Forelimb muscle (tissue), 1 donor: ENCODE measurements at places on chromosomes 7 and 10.

DNA sequence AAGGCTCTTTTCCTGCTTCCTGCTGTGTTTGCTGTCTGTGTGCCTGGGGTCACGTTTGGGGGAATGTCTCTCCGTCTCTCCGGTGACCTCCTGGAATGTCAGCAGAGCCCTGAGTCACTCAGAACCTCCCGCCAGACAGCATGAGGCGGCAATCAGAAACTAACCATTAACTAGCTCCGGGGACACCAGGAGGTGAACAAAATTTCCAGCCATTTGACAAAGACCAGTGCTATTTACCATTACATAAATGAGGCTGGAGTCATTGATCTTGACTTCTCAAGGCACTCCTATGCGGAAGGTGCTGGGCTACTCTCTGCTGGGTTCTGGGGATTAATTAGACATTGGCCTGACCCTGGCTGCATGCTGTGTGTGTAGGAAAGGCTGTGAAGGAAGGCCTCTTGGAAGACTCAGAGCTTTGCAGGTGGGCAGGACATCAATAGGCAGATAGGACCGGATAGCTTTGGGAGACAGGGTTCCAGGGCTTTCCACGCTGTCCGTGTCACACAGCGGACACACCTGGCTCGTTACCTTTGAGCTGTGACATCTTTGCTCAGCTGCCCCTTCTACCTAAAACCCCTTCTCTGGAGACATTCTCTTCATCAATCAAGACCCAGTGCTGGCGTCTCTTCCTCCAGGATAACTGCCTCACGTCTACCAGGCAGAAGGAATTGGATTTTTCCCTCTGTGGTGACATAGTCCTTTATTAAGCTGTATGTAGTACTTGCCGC, 77.0 kb downstream of the PFKFB3 start:
- DNase-seq = no peak

DNA sequence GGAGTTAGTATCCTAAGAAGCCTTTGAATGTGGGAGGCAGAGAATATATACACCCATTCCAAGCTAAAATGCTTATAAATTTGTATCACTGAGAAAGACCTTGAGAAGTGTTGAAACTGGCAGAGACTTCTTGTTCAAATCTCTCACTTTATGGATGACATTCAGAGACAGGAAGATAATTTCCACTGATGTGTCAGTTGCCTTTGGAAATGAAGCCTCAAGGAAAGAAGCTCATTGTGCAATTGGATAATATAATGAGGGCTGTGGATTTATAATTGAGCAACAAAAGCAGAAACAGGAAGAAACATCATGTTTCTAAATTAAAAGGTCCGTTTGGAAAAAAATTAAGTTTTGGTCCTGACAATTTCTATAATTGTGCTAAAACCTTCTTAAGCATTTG, 789.9 kb upstream of the IGFBP3 start:
- no peak for DNase-seq

GRCh38 chr7:120725376-120726039, 132.4 kb downstream of the TSPAN12 start:
- DNase-seq = peak; percentile 29

GRCh38 chr7:82443036-82443546, 486 bp downstream of the CACNA2D1 start:
- no peak for DNase-seq

DNA sequence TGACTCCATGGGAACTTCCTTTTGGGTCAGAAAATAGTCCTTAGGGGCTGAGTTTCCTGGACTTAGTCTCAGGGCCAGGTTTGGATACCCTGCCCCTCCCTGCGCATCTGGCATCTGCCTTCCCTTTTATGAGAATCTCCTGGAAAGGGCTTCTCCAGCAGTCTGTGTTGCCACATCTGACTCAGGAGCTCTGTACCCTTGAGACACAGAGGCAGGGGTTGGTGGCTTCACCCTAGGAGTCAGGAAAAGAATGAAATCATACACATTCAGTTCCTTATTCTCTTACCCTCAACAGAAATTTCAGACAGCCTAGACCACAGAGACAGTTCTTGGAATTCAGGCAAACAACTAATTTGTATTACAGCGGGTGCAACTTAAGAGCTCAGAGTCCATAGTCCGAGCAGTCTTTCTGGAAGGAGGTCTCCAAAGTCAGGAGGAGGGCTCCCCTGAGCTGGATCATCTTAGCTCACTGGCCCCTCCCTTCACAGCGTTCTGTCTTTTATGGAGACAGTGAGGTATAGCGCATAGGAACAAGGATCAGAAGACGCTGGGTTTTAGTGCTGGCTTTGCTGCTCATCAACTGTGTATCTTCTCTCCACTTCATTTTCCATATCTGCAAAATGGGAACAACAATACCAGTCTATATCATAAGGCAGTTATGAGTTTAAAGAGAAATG, 3.0 kb upstream of the PLAU start:
- no peak for DNase-seq

DNA sequence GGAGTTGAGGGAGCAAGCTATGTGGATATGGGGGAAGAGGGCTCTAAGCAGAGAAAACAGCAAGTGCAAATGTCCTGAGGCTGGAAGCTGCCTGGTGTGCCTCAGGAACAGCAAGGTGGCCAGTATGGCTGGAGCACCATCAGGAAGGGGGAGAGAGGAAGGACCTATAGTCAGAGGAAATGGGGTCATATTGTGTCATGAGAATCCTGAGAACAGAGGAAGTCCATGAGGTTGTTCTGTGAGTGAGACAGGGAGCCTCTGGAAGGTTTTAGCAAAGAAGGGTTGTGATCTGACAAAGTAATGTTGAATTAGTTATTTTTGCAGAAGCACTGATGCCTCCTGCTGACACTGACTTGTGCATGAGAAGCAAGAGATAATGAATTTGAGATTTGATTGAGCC, 204.3 kb downstream of the PTEN start:
- DNase-seq = no peak

DNA sequence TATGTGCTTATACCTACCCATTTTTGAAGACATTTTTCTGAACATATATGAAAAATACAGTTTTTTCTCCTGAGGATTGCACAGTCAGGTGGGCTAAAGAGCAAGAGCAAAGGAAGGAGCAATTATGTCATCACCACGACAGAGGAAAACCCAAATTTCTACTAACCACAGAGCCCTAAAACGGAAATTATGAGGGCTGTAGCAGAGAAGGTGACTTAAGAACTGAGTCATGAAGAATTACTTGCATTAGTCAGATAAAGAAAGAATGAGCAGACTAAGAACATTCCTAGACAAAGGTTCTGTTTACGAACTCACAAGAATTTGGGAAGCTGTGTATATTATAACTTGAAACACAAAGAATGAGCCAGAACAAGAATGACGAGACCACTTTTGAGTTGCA, 974.4 kb downstream of the NXPH1 start:
- DNase-seq = no peak

GRCh38 chr10:75104842-75105241, 6.6 kb upstream of the SAMD8 start:
- no peak for DNase-seq

GRCh38 chr10:5952731-5953385, 24.5 kb downstream of the IL15RA start:
- no peak for DNase-seq

DNA sequence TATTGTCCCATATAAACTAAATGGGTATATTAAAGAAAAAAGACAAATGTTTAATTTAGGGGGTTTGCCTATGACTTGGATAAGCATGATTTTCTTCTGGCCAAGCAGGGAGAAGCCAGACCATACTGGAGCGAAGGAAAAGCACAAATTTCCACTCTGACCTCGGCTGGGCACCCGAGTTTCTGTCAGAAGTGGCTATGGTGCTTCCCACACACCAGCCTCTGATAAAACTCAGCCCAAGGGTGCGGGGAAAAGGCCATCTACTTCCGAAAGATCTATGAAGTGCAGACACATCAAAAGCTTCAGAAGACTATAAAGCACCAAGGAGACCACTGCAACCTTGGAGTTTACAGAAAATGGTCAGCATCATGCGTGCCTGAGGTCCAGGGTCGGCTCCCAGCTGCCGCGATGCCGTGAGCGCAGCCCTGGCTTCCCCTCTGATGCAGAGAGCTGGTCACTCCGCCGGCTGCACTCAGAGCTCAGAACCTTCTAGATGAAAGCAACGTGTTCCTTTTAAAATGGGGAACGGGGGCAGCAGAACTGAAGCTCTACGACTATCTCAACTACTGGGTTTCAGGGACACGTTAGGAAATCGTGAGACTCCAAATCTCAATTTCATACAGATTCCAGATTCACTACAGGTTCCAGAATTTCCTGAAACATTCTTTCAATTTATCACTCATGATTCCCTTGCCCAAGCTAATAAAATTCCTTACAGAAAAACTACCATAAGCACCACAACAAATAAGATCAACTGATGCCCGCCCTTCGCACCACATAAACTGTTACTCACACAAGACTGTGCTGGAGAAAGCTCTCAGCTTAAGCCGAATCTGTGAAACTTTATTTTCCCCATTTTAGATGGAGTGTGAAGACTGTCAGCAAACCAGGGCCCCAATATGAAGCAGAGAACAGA, 84.5 kb downstream of the DIP2C start:
- DNase-seq = no peak

DNA sequence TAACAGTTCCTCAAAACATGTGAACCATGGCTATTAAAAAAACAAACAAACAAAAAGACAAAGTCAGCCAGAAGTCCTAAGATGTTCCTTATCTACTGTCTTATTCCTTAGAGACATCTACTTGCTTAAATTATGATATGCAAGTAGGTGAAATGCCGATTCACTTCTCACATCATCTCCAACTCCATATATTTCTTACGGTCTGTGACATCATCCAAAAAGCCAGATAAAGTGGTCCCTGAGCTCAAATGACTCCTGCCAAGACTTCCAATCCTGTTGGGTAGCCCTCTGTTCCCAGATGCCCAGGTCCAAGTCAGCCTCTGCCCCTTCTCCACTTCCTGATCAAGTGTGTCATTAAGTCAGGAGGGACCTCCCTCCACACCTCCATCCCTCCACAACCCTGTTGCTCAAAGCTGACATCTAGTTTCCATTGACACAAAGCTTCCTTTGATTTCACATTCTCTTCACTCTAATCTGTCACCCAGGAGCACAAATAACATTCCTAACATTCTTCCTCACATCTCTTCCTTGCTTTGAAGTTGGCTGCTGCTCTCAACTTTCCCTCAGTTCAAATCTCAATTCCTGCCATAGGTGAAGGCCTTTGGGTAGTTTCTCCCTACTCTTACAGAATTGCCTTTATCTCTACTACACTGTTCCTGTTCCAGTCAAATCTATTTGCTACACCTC, 56.1 kb upstream of the PDLIM1 start:
- no peak for DNase-seq

DNA sequence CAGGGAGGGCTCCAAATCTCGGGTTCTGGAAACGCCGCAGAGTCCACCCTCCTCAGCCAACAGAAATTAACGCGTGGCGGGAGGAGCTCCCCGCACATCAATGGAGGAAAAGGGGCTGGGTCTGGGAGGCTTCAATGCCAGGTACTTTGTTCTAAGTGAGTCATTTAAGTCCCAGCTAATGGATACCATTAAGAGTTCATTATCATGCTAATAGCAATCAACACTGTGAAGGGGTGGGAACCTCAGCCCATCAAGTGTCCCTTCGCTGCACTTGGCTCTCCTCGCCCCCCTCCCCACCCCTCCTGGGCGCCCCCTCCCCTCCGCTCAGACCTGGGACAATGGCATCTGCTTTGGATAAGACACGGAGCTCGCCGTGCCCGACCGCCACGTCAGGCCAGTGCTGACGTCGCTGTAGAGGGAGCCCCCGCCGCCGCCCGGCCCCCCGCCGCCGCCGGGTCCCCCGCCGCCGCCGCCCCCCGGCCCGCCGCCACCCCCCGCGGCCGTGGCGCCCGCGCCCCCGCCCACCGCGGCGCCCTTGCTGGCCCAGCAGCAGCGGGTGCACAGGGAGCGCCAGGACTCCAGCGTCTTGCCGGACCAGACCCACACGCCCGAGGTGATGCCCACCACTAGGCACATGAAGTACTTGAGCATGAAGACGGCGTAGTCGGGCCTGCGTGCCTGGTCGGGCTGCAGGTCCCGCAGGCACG, 2.9 kb downstream of the FZD8 start:
- no peak for DNase-seq

DNA sequence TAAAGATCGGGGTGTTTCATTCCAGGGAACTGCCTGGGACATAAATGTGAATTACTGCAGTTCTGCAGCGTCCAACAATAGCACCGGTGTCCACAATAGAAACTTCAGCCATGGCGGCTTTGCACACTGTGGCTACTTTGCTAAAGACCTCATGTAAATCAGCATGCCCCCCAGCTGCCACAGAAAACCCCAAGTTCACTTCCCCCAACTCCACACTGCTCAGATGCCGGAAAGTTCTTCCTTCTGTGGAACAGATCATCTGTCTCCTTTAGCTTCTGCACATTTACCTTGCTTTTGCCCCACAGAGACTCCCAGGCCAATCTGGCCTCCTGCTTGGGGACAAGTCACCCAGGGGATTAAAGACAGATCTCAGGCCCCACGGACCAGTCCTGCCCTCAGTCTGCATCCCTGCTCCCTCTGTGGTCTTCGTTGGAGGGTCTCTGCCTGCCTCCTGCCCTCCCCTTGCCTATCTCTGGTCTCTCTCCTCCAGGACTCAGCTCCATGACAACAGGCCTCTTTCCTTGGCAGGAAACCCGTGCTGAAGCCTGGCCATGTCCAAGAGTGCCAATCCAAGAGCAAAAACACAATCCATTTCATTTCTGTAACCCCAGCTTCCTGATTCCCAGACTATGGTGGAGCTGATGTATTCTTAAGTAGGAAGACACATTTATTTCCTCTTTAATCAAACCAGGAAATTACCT, 403.2 kb downstream of the RPS24 start:
- no peak for DNase-seq

DNA sequence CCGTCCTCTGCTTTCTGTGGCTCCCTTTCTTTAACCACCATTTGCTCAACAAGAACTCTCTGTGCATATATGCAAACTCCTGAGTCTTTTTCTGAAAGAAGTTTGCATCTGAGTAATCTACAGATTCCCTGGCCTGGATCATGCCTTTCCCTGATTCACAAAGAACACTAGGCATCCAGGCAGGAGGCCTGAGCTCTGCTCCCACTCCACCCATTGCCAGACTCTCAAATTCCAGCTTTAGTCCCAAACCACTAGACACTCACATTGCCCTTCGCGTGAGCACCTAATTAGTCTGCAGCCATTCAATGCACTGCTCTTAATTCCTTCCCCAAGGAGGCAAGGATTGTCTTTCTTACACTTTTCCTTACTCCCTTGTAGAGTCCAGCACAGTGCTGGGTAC, 60.9 kb downstream of the ABCC2 start:
- DNase-seq = no peak

DNA sequence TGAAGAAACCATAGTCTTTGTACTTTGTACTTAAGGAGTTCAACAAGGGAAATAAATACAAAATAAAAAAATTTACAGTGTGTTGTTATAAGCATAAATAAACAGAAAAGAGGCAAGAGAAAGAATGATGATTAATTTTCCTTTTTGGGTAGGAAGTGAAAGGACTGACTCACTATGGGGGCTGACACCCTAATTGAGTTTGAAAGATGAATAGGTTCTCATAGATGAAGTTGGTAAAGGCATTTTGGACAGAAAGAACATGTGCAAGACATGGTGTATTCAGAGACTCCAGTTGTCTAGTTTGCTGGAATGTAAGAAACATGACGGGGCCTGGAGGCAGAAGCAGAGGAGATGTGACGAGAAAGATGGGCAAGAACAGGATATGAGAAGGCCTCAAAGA, 83.7 kb downstream of the VPS50 start:
- DNase-seq = no peak

- DNase-seq = peak; percentile 44
Measured at GRCh38 chr10:60508037-60508436, 118.4 kb upstream of the ANK3 start.

GRCh38 chr10:68296843-68297663, 34.8 kb upstream of the HNRNPH3 start:
- DNase-seq = peak; percentile 9
